SJSA1 (cell line): ENCODE measurements at places on chromosomes 16 and 17. TPM values are rescaled to one million over a fixed set of nuclear protein-coding genes. Genes with fewer than 3 reads are reported as not detected.

The SULT1A2 gene
- total RNA-seq: not detected in 2 replicates

The LGALS9C gene
- not detected in 2 replicates for total RNA-seq

GRCh38 chr17:82489117-82489516 lies 30.4 kb upstream of the FOXK2 start:
- peaks cover 16% of the 10 kb centered on the region for H3K4me1 ChIP-seq
- peaks cover 44% of the 10 kb centered on the region for H3K36me3 ChIP-seq
- no peak overlapping the region for H3K27ac ChIP-seq

- H3K4me1 ChIP-seq: no peaks in the 10 kb centered on the region
- H3K36me3 ChIP-seq: no peaks in the 10 kb centered on the region
- H3K27me3 ChIP-seq: no peaks in the 10 kb centered on the region
These were observed 692 bp downstream of the PRR15L start for GRCh38 chr17:47956791-47957590.

DNA sequence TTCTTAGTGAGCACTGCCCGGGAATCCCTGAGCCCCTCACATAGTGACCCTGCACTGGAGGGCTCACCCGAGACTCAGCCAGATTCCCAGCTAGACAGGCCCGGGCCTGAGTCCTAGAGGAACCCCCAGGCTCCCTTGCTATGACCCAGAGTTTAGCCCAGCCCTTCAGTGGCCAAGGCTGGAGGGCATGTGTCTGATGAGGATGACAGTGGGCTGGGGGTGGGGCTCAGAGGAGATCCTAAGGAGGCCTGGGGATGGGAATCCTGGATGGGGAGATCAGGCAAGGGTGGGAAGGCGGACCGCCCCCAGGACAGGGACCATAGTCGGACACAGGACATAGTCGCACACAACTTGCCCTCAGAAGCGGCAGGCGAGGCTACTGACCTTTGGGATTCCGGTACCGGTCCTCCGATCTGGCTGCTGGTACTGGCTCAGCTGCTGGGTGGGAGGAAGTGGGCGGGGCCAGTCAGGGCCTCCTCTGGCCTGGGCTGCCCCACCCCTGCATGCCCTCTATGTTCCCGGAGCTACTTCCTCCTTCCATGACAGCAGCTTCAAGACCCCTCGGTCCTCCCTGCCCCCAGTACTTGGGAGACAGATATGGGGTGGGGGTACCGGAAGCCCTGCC lies 1.1 kb downstream of the CD79B start:
- H3K27me3 ChIP-seq: peaks cover 2% of the 10 kb centered on the region
- H3K36me3 ChIP-seq: no peaks in the 10 kb centered on the region
- no peak for DNase-seq

DNA sequence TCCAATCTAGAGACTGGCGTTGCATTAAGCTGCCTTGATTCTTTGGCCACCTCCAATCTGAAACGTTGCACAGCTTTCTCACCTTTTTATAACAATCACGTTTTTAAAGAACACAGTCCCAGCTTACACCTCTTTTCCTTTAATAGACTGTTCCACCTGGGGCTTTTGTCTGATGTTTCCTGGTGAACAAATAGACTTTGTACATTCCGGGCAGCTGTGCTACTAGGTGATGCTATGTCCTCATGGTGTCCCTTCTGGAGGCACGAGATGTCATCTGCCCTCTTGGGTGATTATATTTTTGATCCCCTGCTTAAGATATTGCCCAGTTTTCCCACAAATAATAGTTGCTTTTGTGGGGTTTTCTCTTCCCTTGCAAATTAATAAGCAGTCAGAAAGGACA lies 225.5 kb downstream of the SOX9 start:
- H3K27ac ChIP-seq: no peak overlapping the region
- H3K27me3 ChIP-seq: no peaks in the 10 kb centered on the region
- peaks cover 7% of the 10 kb centered on the region; the same call in 1 of the 2 replicates for H3K4me1 ChIP-seq
- no peaks in the 10 kb centered on the region for H3K36me3 ChIP-seq

DNA sequence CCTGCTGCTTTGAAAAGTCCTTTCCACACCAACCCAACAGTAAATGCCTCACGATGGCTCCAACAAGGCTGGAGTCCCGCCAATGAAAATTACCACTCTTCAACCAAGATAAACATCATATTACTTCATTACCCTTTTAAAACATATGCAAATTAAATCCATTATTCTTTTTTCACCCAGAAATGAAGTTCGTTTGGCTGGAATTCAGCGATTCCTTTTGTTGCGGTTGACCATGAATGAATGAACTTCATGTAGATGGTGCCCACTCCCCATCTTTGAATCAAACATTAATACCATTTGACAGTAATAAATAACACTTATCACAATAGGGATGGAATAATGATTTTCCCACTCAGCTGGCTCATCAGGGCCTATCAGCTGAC lies 211.5 kb upstream of the TOX3 start:
- no peaks in the 10 kb centered on the region for H3K4me1 ChIP-seq
- no peaks in the 10 kb centered on the region for H3K36me3 ChIP-seq
- no peak for DNase-seq
- H3K4me3 ChIP-seq: no peak overlapping the region
